ENCODE measurements at places on chromosomes 1 and 21. TPM values are rescaled to one million over a fixed set of nuclear protein-coding genes. Genes with fewer than 3 reads are reported as not detected.

MYOM3 gene
- total RNA-seq, result not detected

MYOC gene
- not detected for total RNA-seq

ADCY10 gene
- 0.94 TPM for total RNA-seq

MPL gene
- not detected for total RNA-seq

GCSAML gene
- not detected for total RNA-seq

- H3K27ac ChIP-seq, result peak overlapping the region; percentile 96
- H3K4me3 ChIP-seq, result no peak overlapping the region
- peaks cover 72% of the 10 kb centered on the region for H3K4me1 ChIP-seq
- DNase-seq, result no peak
- H3K36me3 ChIP-seq, result no peaks in the 10 kb centered on the region
Observed at GRCh38 chr1:94037392-94038229, 83.3 kb downstream of the ABCA4 start.

GRCh38 chr1:22919341-22920025, 53.2 kb downstream of the LACTBL1 start:
- no peak overlapping the region for H3K4me3 ChIP-seq
- peaks cover 2% of the 10 kb centered on the region for H3K27me3 ChIP-seq
- H3K4me1 ChIP-seq, result peaks cover 11% of the 10 kb centered on the region
- no peak for DNase-seq
- peaks cover 4% of the 10 kb centered on the region for H3K36me3 ChIP-seq

GRCh38 chr21:41663805-41664788, 102.8 kb downstream of the RIPK4 start:
- H3K4me1 ChIP-seq, result peaks cover 25% of the 10 kb centered on the region
- no peak overlapping the region for H3K27ac ChIP-seq
- H3K36me3 ChIP-seq, result no peaks in the 10 kb centered on the region
- H3K4me3 ChIP-seq, result no peak overlapping the region
- H3K27me3 ChIP-seq, result no peaks in the 10 kb centered on the region
- DNase-seq, result no peak

DNA sequence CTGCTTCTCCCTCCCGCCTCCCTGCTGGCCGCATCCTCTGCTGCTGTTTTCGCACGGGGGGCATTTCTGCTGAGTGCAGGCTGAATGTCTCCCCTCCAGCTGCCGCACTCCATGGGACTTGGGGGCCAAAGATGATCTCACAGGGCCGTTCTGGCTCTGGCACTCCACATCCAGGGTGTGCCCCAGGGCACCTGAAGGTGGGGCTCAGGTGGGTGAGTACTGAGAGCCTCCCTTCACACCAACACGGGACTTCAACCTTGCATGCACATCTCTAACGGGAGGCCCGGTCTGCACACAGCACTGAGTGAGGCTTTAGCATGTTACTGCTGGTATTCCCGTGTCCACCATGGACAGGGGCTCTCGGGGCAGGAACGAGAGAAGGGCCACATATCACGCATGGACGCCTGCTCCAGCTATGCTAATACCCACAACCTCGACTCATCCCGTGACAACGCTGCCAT, 88.9 kb downstream of the DMRTB1 start:
- no peak for DNase-seq
- H3K4me1 ChIP-seq, result peaks cover 49% of the 10 kb centered on the region
- H3K27ac ChIP-seq, result no peak overlapping the region
- H3K4me3 ChIP-seq, result no peak overlapping the region
- H3K36me3 ChIP-seq, result peaks cover 21% of the 10 kb centered on the region
- H3K27me3 ChIP-seq, result no peaks in the 10 kb centered on the region

DNA sequence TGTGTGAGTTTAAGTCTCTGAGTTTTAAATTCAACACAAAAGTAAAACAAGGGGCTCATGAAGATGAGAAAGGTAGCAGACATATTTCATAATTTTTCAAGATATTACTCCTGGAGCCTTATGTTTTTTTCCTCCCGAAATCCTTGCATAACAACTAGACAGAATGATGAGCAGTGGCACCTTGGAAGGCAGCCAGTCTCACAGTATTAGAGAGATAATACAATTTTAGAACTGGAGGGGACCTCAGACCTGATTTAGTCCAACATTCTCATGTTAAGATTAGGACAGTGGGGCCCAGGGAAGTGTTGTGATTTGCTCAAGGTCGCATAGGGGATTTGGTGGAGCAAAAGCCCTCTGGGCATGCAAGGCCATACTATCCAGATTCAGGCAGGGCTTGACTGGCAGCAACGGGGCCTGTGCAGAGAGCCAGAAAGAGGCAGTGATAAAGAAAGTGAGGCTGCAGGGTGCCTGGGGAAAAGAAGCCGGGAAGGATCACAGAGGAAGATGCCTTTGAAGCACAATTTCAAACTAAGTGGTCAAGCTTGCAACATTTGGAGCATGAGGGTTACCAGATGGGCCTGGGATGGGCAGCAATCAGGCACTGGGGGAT, 31.4 kb upstream of the BCL9 start:
- H3K27ac ChIP-seq, result no peak overlapping the region
- H3K36me3 ChIP-seq, result no peaks in the 10 kb centered on the region
- no peak for DNase-seq
- H3K4me3 ChIP-seq, result no peak overlapping the region
- H3K4me1 ChIP-seq, result no peaks in the 10 kb centered on the region
- peaks cover 9% of the 10 kb centered on the region for H3K27me3 ChIP-seq

GRCh38 chr21:14353231-14353630, 29.7 kb downstream of the HSPA13 start:
- no peaks in the 10 kb centered on the region for H3K36me3 ChIP-seq
- no peak for DNase-seq
- no peak overlapping the region for H3K27ac ChIP-seq
- no peak overlapping the region for H3K4me3 ChIP-seq
- no peaks in the 10 kb centered on the region for H3K4me1 ChIP-seq

DNA sequence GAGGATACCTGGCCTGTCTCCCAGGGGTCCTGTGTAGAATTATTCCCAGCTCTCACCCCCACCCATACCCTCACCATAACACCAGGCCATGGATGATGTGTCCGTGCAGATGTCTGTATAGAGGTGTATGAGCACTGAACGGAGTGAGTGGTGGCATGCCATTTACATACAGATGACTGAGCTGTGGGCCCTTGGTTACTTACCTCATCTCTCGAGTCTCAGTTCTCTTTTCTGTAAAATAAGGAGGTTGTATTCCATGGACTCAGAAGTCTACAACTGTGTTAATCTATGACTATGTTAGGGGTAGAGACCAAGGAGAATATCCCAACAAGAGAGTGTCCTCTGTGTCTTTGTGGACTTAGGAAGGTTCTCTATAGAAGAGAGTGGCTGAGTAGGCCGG, 65.6 kb upstream of the CD1D start:
- H3K36me3 ChIP-seq, result no peaks in the 10 kb centered on the region
- H3K4me1 ChIP-seq, result peaks cover 19% of the 10 kb centered on the region
- H3K27me3 ChIP-seq, result peaks cover 39% of the 10 kb centered on the region
- DNase-seq, result no peak
- H3K27ac ChIP-seq, result no peak overlapping the region

DNA sequence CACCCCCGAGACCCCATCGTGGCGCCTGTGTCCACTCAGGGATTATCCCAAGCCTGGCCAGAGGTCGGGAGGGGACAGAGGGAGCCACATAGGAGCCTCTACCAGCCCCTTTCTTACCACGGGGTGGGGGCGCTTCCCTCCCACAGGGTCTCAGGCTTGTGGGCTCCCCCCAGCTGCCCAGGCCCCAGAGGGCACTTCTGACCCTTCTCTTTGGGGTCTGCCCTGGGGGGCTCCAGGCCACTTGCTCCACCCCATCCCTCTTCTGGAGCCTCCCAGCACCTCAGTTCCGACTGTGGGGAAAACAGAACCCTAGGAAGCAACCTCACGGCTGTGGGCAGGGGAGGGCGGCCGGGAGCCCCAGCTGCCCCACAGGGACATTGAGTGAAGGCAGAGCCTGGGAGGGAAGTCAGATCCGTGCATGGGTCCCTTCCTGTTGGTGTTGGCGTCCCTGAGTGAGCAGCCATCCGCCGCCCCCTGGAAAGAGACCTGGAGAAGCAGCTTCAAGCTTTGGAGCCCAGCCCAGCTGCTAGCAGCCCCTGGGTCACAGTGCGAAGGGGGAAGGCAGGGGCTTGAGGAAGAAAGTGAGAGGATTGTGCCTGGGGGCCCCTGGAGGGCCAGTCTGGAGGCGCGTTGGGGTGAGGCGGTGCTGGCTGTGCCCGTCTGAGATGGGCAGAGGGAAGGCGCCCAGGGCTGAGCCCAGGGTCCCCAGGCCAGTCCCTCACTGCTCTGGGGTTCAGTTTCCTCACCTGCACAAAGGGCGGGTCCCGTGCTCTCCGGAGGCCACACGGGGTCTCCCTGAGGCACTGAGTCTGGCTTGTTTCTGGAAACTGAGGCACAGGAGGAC, 22.1 kb downstream of the RRP1 start:
- no peak overlapping the region for H3K4me3 ChIP-seq
- H3K27me3 ChIP-seq, result no peaks in the 10 kb centered on the region
- peaks cover 9% of the 10 kb centered on the region for H3K4me1 ChIP-seq
- no peak overlapping the region for H3K27ac ChIP-seq
- DNase-seq, result no peak
- H3K36me3 ChIP-seq, result no peaks in the 10 kb centered on the region

DNA sequence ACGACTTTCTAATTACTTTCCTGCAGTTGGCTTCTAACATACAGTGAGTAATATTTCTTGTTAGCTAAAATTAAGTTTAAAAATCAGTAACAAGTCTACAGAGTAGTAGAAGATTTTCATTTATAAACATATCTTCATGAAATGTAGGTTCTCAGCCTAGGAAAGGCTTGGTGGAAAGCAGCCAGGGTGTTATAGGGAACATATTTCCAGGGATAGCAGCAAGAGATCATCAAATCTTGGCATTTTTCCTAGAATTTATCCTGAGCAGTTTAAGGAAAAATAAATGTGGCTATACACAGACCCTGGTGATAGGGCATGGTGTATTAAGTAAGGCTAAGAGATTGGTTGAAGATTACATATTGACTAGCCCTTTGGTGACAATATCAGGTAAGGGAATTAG, 203.5 kb upstream of the NEGR1 start:
- no peaks in the 10 kb centered on the region for H3K27me3 ChIP-seq
- no peak for DNase-seq
- H3K27ac ChIP-seq, result no peak overlapping the region
- H3K4me1 ChIP-seq, result peaks cover 1% of the 10 kb centered on the region
- no peaks in the 10 kb centered on the region for H3K36me3 ChIP-seq

DNA sequence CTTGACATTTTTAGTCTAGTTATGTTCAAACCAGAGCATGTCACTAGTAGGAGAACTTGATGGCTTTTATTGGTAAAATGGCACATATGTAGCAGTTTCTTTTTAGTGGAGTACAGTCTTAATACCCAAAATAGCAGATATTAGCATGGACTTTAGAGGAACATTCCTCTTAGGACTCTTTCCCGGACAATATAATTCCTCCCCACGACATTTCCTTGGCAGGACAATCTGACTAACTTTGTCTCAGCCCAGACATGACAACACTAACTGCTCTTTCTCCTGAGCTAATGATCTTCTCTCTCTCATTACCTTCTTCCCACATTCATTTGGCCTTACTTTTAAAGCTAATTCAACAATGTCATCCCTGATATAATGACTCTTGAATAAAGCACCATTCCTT, 62.5 kb downstream of the ADAMTS1 start:
- no peaks in the 10 kb centered on the region for H3K36me3 ChIP-seq
- no peak overlapping the region for H3K4me3 ChIP-seq
- no peak for DNase-seq
- H3K27ac ChIP-seq, result no peak overlapping the region
- H3K4me1 ChIP-seq, result peaks cover 4% of the 10 kb centered on the region

- peaks cover 11% of the 10 kb centered on the region for H3K27me3 ChIP-seq
- H3K4me3 ChIP-seq, result no peak overlapping the region
- H3K27ac ChIP-seq, result peak overlapping the region; percentile 54
- no peak for DNase-seq
- H3K4me1 ChIP-seq, result peaks cover 14% of the 10 kb centered on the region
Observed at GRCh38 chr1:31531177-31531999, 44.9 kb upstream of the TINAGL1 start.

DNA sequence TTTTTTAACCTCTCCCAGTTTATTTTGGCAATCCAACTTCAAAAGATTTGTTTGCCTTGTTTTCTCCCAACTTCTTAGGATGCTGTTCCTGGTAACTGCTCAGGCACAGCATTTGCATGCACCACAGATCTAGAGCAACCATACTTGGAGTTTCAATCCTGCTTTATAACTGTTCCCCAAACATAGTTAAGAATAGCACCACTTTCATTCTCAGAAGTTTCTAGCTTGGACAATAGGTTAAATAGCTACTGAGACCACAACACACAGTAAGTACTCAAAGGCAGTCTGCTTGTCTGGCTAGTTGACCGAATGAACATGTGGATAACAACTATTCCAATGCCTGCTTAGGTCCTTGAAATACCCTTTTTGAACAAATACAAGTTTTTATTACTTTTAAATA, 76.8 kb downstream of the FOXJ3 start:
- peaks cover 12% of the 10 kb centered on the region for H3K36me3 ChIP-seq
- no peak overlapping the region for H3K4me3 ChIP-seq
- no peak for DNase-seq
- no peak overlapping the region for H3K27ac ChIP-seq
- H3K27me3 ChIP-seq, result no peaks in the 10 kb centered on the region
- peaks cover 6% of the 10 kb centered on the region for H3K4me1 ChIP-seq

DNA sequence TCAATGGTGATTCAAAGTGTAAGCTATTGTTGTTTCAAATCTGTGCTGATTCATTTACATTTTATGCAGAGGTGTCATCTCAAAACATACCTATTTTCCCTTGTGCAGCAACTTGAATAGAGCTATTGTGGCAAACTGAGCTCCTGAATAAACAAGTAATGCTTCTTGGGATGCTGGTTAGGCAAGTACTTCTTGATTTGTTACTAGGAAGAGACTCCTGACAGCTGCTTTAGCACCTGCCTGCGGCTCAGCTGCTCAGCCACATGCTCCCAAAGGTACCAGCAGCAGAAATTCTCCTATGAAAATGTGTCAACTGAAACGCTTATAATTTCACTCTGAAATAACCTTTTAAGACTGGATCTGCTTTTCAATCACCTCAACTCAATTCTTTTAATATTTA, 352.3 kb downstream of the RYR2 start:
- H3K27ac ChIP-seq, result no peak overlapping the region
- H3K4me3 ChIP-seq, result no peak overlapping the region
- H3K36me3 ChIP-seq, result no peaks in the 10 kb centered on the region
- H3K27me3 ChIP-seq, result peaks cover under 1% of the 10 kb centered on the region

DNA sequence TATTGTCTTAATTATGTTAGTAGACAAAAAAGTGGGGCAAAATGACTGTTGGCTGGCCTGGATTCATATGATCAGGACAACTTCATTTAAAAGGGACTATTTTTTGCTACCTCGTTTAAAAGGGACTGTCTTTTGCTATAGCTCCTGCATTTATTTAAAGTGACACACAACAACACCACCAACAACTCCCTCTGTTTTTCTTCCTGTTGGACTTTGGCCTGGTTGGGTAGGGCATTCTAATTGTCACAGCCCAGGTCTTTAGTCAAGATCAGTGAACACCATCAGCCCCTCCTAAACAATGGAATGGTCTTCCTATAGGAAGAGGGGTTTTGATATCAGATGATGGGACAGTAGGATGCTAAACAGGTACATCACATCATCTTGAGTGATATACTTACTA, 241.8 kb downstream of the GPR52 start:
- peaks cover 2% of the 10 kb centered on the region for H3K4me1 ChIP-seq
- H3K4me3 ChIP-seq, result no peak overlapping the region
- no peak for DNase-seq
- H3K27ac ChIP-seq, result no peak overlapping the region

GRCh38 chr1:201902198-201902597, 13.5 kb downstream of the SHISA4 start:
- no peak for DNase-seq
- peak overlapping the region; percentile 98 for H3K27ac ChIP-seq
- peaks cover 60% of the 10 kb centered on the region for H3K4me1 ChIP-seq
- H3K27me3 ChIP-seq, result no peaks in the 10 kb centered on the region

Measured in osteocyte (in vitro differentiated cells).